Daoy (cell line): ENCODE measurements at places on chromosomes 13 and 19. TPM values are rescaled to one million over a fixed set of nuclear protein-coding genes. Genes with fewer than 3 reads are reported as not detected.

- DNase-seq = no peak
Measured at GRCh38 chr13:49528161-49528560, 32.4 kb downstream of the PHF11 start.

- DNase-seq = peak; percentile 79
Measured at GRCh38 chr19:3054972-3055740, 7.1 kb downstream of the TLE5 start.

GRCh38 chr19:48968179-48968661 is 3.1 kb downstream of the FTL start:
- DNase-seq = no peak

DNA sequence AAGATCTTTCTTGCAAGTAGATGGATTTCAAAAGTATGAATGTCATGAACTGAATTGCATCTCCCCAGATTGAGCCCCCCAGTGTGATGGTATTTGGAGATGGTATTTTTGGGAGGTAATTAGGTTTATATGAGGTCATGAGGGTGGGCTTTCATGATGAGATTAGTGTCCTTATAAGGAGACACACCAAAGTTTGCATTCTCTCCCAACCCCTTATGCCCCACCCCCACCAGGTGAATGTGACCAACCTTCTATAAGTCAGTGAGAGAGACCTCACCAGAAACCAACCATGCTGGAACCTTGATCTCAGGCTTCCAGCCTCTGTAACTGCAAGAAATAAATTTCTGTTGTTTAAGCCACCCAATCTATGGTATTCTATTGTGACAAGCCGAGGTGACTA is 71.3 kb upstream of the POSTN start:
- no peak for DNase-seq

DNA sequence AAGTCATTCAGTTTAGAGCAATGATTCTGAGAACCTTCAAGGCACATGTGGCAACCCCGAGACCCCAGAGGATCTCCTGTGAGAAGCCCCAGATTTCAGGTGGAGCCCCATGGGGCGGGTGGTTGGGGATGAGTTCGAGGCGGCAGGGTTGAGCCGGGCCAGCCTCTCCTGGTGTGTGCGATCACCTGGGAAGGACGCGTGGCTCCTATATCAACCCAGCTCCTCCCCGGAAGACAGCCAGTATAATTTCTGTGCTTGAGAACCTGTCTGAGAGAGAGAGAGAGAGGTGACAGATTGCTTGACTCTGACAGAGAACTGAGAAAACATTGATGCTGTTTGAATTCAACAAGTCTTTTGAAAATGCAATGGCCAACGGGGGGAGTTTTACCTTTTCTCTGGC is 89.0 kb downstream of the TEX29 start:
- DNase-seq = no peak

DNA sequence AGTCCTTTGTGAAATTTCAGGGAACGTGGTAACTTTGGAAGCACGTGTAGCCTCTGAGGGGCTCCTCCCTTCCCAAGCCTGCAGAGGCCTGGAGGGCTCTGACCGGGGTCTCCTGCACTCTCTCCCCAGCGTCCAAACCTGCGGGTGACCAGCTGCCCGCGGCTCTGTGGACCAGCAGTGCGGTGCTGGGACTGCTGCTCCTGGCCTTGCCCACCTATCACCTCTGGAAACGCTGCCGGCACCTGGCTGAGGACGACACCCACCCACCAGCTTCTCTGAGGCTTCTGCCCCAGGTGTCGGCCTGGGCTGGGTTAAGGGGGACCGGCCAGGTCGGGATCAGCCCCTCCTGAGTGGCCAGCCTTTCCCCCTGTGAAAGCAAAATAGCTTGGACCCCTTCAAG is 2.7 kb upstream of the TPGS1 start:
- no peak for DNase-seq

GRCh38 chr19:33887891-33888290 is 91.2 kb downstream of the KCTD15 start:
- no peak for DNase-seq

GRCh38 chr13:95784161-95784899 is 107.4 kb downstream of the DNAJC3 start:
- DNase-seq = peak; percentile 24

GRCh38 chr19:751501-752341 is 809 bp downstream of the MISP start:
- peak; percentile 91 for DNase-seq

- peak; percentile 24 for DNase-seq
Measured at GRCh38 chr13:111886217-111886945, 180.6 kb upstream of the SOX1 start.

DNA sequence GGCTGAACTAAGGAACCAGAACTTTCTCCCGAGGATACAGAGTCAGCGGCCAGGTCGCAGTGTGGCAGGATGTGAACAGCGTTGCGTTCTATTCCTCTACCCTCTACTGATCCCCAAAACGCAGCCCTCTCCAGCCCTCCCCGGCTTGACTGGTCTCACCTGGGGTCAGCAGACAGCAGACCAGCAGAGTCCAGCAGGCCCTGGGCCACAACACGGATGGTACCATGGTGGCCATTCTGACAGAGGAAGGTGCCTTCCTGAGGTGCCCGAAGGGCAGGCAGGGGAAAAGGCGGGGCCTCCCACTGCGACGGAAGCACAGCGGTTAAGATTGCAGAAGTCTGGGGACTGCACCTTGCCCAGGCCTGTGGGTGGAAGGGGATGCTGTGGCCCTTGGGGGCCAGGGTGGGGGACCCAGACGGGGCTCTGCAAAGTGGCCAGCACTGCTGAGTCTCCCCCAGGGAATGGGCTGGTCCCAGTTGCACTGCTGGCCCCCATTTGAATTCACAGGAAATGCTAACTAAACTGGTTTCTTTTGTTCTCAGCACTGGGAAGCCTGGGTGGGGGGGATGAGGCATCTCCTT is at the start of gene ICAM3:
TSS of gene ICAM3 (minus strand) at position 245 of the 581 bp plus-strand sequence. CDS start at position 235, 10 bp downstream.
- no peak for DNase-seq

GRCh38 chr19:45322744-45323281 is at the start of gene CKM:
TSS of gene CKM (minus strand) at chr19:45322875. CDS start at chr19:45319713, 3,162 bp downstream.
- no peak for DNase-seq

- DNase-seq = no peak
Measured at GRCh38 chr13:73300718-73301425, 242.1 kb downstream of the KLF5 start.

- peak; percentile 43 for DNase-seq
Measured at GRCh38 chr13:114064450-114065140, 67.8 kb downstream of the RASA3 start.

DNA sequence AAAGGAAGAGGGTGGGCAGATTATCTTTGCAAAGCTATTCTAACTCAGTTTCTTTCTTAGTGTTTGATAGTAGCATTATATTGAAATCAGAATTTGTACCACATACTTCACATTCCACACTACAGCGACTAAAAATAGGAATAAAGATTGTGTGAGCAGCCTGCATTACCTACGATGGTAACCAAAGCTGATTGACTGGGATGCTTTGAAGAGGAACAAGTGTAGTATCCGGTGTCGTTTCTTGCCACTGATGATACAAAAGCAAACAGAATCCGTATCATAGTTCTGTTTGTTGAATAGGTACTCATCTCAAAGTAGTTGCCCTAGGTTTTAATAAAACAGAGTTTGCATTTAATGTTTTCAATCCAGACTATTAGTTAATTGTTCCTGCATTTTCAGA is 51.2 kb downstream of the FLT3 start:
- no peak for DNase-seq

DNA sequence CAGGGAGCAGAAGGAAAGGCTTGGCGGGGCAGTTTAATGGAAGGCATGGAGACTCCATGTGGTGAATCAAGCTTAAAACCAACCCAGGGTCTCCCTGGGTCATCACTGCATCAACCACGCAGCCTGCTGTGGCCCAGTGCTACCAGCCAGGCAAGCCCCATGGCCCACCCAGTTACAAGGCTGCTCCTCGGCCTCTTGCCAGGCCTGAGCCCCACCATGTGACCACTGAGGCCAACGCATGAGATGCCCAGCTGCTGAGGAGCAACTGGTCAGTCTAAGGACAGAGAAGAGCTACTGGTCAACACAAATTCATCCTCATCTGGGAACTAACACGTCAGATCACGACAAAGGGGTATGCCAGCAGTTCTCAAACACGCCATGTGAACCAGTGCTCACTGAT is 15.4 kb upstream of the KPTN start:
- no peak for DNase-seq

DNA sequence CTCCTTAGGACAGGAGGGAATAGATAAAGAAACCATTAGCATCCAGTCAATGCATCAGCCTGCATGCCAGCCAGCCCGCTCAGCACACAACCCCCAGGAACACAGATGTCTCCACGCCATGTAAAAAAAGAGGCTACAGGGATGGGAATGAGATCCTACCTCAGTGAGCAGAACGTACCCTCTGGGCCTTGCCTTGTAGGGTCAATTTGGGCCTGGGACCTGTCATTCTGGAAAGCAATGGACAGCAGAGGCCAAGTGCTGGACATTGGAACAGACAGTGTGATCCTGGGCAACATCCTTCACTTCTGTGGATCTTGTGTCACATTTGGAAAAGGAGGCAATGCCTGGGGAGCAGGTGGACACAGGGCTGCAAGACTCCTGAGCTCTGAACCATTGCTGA is 26.0 kb downstream of the VSTM2B start:
- DNase-seq = no peak

DNA sequence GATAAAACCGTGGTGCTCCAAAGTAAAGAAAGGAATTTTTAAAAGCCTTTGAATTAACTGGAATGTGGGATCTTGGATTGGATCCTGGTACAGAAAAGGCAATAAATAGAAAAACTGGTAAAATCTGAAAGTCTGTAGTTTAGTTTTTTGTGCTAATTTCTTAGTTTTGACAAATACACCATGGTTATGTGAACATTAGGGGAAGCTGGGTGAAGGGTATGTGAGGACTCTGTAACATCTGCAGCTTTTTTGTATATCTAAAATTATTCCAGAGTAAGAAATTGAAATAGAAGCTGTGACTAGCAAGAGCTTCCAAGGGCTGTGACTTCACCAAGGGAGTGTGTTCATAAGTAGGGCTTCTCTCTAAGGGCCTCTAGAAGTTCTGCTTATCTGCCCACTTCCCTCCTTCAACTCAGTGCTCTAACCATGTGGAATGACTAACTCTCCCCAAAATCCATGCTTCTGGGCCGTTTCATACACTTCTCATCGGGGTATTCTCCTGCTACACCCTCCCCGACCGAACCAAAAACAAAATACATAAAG is 26.5 kb downstream of the ARHGAP35 start:
- no peak for DNase-seq

DNA sequence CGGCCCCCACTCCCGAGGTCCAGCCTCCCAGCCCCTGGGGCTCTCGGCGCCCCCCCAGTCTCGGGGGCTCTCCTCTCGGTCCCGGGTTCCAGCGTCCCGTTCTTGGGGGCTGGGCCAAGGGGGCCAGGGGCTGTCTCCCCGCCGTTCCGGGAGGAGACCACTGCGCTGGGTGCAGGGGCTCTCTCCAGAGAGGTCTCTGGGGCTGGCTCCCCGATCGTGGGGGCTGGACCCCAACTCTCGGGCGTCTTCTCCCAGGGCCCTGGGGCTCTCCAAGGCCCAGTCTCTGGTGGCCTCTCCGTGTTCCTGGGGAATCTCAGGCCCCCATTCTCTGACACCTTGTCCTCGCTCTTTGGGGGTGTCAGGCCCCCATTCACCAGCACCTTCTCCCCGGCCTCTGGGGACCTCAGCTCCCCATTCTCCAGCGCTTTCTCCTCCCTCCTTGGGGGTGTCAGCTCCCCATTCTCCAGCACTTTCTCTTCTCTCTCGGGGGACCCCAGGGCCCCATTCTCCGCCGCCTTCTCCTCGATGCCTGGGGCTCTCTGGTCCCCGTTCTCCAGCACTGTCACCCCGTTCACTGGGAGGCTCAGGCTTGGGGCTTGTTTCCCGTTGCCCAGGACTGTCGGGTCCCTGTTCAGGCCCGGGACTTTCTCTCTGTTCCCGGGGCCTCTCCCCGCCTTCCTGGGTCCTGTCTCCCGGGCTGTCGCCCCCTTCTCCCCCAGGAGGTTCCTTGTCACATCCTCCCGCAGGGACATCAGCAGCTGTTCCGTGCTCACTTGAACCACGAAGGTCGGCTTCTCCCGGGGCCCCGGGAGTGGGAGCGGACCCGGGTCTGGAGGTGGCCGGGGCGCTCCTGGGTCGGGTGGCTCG is 13.7 kb downstream of the LMTK3 start:
- DNase-seq = peak; percentile 4

DNA sequence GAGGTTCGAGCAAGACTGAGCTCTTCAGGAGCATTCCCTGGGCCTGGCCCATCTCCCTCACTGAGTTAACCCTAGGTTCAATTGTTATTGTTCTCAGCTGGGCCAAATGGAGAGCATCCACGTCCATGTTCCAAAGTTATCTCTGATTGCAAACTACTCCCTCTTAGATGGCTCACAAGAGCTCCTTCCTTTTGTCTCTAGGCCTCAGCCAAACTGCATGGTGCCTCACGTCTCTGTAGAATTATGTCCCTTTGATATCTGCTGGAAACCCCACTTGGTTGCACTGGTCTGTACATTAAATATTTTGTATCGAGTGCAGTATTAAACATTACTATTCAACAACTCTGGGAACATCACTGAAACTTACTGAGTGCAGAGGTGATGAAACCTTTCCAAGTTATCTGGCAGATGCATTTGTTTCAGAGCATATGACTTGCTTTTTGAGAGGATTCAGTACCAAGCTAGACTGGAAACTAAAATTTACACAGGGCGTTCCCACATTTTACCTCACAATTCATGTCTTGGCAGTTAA is 38.1 kb downstream of the DOCK9 start:
- DNase-seq = no peak

DNA sequence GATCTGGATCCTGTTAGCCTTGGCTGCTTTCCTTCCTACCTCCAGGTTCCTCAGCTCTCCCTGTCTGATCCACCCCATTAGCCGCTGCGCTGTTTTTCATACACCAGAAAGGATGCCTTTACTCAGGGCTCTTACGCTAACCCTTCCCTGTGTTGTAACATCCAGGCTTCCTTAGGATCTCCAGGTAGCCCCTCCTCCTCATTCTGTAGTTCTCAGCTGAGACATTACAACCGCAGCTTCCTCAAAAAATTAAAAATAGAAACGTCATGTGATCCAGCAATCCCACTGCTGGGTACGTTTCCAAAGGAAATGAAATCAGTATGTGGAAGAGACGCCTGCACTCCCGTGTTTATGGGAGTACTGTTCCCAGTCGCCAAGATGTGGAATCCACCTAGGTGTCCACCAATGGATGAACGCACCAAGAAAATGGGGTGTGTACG is 18.4 kb upstream of the MYADM start:
- DNase-seq = peak; percentile 47

The PROZ gene
- not detected in 2 replicates for total RNA-seq

The LHB gene
- 0.60 and 4.0 TPM in 2 replicates for total RNA-seq

The ZIM2 gene
- total RNA-seq = 2.5 and 4.8 TPM in 2 replicates

The SULT2A1 gene
- total RNA-seq = not detected in 2 replicates

The ERVK3-1 gene
- total RNA-seq = 125 and 149 TPM in 2 replicates

The IGFL2 gene
- total RNA-seq = not detected in 2 replicates
